IMR-90 (cell line): ENCODE measurements at places on chromosomes 2 and 18.

DNA sequence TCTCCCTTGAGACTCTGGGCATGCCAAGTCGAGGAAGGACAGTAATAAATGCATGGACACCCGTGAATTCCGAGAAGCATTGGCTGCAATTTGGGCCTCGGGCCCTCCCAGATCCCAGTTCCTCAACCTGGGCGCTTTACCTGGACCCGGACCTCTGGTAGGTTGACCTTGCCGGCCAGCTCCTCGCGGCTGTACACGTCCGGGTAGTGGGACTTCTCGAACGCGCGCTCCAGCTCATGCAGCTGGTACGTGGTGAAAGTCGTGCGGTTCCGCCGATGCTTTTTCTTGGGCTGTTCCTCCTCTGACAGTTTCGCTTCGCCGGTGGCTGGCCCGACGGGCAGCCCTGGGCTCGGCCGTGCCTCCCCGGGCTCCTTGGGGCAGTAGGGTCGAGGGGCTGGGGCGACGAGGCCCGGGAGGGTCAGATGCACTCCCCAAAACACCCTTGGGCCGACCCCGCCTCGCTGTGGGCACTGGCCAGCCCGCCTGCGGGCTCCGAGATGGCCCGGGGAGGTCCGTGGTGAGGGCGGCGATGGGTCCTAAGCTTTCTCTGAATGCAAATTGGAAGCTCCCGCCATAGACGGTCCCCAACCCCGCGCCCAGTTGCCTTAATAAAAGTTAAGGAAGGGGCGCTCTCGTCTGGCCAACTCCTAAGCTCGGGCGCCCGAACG lies 899 bp downstream of the RAX start:
- DNase-seq: no peak

DNA sequence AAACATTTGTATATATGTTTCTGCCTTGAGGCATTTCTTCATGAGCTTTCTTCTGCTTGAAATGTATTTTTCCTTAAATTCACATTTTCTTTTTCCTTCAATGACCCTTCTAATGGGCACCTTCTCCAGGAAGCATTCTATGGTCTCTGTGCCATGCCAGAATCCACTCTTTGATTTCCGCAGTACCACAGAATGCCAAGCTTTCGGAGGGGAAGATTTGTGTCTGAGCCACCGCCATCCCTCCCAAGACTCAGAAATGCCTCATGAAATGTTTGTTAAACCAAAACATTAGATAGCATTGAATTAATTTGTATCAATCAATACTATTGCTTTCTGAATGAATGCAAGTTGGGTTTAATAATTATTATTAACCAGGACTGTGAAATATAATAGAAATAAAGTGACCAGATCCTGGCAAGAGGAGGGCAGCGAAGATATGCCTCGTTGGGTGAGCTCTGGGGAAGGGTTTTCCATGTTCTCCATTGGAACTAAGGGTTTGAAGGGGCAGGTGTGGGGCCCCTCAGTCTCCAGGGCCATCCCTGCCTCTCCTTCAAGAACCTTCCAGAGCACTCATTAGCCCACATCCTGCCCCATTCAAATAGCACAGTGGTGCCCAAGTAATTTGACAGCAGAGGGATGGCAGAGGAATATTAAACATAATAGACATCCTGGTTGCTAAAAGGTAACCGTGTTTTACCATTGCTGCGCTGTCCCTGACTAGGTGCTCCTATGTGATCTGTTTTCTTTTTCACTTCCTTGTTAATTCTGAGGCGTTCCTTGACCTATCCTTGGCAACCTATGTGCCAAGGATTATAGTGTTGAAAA lies 189.6 kb downstream of the MYCN start:
- no peak for DNase-seq

GRCh38 chr2:147512206-147512605 lies 332.6 kb upstream of the ACVR2A start:
- no peak for DNase-seq

GRCh38 chr18:77894060-77894459 lies 644.4 kb downstream of the GALR1 start:
- no peak for DNase-seq

GRCh38 chr2:45014016-45014702 lies 4.9 kb upstream of the SIX2 start:
- DNase-seq: no peak

GRCh38 chr2:15591373-15591691 lies 336 bp upstream of the DDX1 start:
- DNase-seq: no peak

DNA sequence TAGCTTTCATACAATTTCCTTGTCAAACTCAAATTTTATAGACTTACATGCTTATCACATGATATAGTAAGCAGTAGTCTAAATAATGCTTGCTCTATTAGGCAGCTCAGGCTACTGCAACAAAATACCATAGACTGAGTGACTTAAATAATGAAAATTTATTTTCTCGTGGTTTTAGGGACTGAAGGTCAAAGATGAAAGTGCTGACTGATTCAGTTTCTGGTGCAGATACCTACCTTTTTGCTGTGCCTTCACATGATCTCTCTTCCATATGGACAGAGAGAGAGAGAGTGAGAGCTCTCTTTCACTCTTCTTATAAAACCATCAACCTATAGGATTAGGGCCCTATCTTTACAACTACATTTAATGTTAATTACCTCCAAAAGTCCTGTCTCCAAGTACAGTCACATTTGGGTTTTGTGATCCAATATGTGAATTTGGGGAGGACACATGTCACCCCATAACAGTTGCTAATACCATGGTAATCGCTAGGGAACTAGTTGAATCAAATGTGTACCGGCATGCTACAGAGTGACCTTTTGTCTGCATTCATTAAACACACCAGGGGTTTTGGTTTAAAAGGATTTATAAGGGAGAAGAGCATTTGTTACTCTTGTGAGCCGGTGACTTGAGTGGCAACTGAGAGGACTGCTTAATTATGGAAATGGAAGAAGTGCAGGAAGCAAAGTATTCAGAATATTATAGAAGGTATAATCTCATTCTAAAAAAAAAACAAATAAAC lies 723.4 kb upstream of the LRRTM4 start:
- no peak for DNase-seq

GRCh38 chr2:152584301-152584700 lies 133.0 kb downstream of the PRPF40A start:
- DNase-seq: peak; percentile 48

DNA sequence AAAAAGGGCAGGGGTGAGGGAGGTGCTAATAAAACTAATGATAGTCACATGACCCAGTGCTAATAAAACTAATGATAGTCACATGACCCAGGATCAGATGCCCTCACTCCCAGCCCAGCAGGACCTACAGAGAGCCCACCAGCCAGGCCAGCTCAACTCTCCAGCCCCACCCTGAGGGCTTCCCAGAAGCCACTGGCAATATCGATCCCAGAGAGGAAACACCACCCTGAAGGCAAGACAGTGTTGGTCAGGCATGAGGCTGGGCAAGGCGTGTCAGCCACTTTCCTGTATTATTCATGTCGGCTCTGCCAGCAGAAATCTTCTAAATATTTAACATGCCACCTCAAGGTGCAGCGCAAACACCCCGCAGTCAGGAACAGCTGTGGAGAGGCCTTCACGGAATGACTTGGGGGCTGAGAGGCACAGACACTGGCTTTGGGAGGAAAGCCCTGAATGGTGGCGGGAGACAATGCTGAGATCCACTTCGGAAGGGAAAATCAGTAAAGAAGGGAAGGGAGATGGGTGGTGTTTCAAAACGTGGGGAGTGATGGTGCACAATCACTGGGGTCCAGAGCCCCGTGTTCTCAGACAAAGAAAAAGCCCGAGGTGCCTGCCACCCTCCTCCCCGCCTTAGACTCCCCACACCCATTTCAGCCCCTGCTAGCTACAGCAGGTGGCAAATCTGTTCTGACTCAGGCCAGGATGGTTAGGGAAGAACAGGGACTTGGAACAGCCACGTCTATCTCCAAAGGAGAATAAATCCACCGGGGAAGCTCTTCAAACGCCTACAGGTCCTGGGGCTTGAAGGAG lies 1.4 kb downstream of the REEP1 start:
- no peak for DNase-seq

DNA sequence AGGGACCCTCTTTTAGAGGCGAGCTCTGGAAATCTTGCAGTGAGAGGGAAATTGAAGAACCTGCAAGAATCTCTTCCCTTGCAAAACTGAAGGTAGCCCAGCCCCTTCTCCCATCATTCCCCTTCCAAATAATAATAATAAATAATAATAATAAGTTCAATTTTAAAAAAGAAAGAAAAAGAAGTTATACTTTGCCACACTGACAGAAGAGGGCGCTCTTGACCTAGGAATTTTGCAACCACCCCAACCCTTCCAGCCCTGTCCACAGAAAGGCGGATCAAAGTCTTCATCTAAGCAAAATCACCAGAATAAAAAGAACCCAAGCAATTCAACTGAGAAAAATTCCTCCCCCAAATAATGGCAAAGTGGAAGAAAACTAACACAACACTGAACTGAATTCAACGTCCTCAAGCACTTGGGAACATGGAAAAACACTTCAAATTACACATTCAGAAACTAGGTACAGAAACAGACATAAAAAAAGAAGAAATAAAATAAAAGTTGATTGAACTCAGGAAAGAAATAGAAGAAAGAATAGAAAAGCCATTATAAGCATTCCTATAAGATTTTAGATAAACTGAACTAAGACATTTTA lies 98.9 kb upstream of the GLS start:
- DNase-seq: peak; percentile 76

DNA sequence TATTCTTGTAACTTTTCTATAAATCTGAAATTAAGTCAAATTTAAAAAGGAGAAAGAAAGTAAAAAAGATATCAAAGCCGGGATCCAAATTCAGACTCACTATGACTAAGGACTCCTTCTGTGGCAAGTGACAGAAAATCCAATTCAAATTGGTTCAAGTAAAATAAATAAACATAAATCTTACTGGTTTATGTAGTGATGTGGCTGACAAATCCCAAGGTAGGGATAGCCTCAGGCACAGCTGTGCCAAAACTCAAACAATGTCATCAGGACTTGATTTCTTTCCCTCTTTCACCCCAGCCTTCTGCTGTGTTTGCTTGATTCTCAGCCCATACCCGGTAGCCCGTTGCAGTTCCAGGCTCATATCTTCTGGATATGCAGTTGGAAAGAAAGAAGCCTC lies 284.6 kb downstream of the SP3 start:
- peak; percentile 5 for DNase-seq

GRCh38 chr2:221255862-221256261 lies 316.2 kb downstream of the EPHA4 start:
- DNase-seq: no peak

GRCh38 chr2:226337941-226338600 lies 461.5 kb downstream of the IRS1 start:
- DNase-seq: peak; percentile 57

- DNase-seq: peak; percentile 21
Measured at GRCh38 chr2:189109921-189110397, 69.6 kb downstream of the COL5A2 start.

- DNase-seq: no peak
Measured at GRCh38 chr2:128602038-128602698, 283.5 kb upstream of the HS6ST1 start.

GRCh38 chr2:40090044-40090443 lies 311.0 kb upstream of the THUMPD2 start:
- DNase-seq: no peak
